ENCODE measurements at places on chromosomes 1 and 21. TPM values are rescaled to one million over a fixed set of nuclear protein-coding genes. Genes with fewer than 3 reads are reported as not detected.

The NGF gene
- total RNA-seq = 0.93 TPM

DNA sequence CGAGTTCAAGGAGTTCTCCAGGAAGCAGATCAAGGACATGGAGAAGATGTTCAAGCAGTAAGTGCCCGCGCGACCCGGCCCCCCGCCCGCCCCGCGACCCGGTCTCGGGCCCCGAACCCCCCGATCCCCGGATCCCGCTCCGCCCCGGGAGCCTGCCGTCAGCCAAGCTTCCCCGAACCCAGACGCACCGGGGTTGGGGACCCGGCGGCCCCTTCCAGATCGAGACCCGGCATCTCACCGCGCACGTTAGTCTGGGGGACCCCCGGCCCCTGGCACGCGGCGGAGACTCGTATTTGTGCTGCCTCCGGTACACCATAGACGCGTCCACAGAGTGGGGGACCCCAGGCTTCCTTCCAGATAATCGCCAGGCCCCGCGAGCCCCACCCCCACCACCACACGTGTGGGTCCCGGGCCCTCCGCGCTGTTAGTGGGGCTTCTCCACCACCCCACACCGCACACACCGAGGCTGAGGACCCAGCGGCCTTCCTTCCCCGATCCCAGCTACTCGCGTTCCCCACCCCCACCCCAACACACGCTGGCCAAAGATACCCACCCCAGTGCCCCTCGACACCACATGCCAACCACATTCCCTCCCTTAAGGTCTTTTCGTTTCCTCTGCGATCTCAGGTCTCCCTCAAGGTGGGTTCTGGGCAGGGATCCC is 665 bp downstream of the EFHD2 start:
- ATAC-seq = no peak

GRCh38 chr1:168499688-168500049 is 44.1 kb downstream of the XCL2 start:
- no peak for ATAC-seq

DNA sequence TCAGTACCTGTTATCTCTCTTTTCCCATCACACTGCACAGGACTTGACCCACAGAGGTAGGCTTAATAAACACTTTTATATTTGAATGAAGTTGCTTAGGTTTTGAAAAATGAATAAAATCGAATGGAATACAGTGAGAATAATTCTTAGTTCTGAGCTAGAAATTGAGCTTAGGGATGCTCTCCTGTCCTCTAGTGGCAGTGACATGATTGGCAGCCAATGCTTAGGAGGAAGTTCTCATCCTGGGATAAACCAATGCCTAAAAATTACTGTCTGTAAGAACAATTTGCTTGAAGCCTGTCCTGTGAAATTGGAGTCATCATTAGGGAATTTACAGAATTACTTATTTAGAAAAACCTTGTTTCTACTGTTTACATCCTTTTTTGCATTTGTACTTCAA is 21.3 kb upstream of the CYP4X1 start:
- no peak for ATAC-seq
